Sciatic nerve (tissue), 2 donors: ENCODE measurements at places on chromosomes 5 and 9.

DNA sequence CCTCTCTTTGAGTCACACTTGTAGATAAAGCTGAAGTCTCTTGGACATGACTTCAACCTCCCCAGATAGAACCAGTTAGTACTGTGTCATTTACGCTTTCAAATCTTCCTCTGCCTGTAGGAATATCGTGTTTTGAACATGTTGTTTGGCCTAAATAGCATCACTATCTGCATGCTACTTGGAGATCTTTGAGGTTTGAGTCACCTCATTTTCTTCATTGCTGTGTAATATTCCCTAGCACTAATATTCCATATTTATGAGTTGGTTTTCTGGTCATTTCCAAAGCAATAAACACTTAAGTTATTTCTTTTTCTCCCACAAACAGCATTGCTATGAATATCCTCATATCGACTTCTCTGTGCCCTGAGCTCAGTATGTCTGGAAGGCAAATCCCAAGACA, 100.3 kb downstream of the ROR2 start:
- DNase-seq: no peak

GRCh38 chr9:98576354-98576753, 132.4 kb downstream of the GABBR2 start:
- no peak for DNase-seq

- DNase-seq: no peak
Measured at GRCh38 chr5:174420651-174421407, 303.6 kb upstream of the MSX2 start.

GRCh38 chr5:91875196-91875779, 492.2 kb upstream of the ARRDC3 start:
- DNase-seq: no peak

DNA sequence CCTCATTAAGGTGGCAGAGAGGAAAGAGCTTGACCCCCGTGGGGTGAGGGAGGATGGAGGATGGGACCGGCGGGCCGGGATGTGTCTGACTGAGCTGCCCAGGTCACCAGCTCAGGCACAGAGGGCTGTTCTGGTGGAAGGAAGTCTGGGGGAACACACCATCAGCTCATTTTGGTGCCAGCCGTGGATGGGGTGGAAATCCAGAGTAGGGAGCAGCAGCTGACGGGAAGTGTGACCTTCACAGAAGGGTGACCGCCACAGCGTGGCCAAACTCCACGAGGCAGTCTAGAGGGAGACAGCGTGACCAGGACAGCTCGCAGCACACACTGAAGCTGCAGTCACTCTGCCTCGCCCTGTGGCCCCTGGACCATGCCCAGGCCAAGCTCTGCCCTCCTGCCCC, 45.3 kb upstream of the PHYKPL start:
- DNase-seq: no peak

DNA sequence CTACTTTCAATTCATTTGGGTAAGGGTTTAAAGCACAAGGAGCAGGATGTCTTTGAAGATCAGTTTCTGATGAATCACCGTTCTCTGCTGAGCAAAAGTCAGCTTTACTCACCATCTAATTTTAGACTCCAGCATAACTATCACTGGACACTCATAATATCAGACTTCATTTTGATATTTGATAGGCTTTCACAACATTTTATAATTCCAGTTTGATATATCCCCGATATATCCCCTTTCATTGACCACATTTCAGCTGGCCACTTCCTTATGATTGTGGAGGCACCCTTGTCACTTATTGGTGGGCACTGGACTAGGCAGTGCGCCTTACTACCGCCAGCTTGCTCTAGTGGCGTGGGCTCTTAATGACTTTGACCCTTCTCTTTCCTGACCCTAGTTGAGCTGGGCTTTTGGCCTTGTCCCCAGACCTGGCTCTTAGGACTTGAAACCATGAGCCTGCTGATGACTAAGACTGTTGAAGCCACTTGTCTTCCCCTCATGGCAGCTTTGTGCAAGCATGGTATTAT, 46.8 kb downstream of the CYSTM1 start:
- DNase-seq: no peak

DNA sequence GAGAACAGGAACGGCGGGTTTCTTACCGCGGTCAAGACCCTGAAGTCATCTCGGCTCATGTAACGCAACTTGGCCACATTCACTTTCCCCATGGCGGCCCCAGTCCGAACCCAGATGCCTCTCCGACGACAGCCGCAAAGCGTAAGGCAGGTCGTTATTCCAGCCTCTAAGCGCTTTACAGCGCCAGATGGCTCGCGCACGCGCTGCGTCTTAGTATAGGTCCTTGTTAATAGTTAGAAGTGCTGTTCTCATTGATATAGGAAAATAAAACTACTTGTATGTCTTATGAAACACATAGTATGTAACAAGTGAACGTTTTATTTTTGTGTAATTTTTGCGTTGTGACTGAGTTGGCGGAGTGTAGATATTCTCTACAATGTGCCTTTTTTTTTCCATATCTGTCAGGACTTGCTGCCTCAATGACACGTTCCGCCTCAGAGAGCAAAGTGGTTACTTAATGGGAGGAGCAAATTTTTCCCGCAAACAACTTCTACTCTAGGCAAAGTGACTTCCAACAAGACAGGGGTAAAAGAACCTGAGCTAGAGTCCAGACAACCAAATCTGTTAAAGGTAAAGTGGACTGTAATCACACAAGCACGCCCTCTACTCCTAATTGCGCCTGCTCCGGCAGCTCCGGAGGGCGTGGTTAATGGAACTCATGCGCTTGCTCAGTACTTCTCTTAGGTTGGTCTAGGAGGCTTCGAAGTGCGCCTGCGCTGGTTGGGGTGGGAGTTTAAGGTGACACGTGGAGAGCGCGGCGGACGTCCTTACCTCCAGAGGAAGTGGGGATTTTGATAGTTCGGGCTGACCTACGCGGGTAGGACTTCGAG, at the start of gene RIOK2:
RIOK2 (minus strand) TSS at position 148 of the 830 bp plus-strand sequence; CDS start at position 92, 56 bp downstream.
- DNase-seq: peak; percentile 93

DNA sequence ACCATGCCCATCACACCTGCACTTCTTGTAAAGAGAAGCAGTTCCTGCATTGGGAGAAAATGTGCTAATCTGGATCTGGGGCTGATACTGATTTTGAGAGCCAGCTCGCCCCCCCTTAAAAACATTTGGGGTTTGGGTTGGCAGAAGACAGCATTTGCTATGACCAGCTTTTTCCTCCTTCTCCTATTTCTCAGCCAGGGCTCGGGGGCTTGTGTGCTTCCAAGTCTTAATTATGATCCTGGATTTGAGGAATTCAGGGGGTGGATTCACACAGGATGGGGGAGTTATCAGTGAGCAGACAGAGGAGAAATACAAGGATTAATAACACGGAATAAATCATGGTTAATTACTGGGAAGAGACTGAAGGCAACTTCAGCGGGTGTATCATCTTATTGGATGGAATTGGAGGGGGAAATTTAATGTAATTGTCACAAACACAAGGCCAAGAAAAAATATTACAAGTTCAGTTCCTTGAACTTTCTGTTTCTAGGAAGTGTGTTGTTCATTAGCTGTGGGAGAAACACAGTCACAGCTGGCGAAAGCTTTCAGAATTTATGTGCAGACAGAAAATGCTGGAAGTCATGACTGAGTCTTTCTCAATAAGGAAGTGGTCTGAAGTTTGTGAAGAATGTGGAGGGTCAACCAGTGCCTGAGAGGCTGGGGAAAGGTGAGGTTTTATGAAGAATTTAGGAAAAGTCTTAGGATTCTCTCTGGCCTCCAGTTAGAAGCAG, 15.3 kb downstream of the C9orf152 start:
- peak; percentile 55 for DNase-seq

DNA sequence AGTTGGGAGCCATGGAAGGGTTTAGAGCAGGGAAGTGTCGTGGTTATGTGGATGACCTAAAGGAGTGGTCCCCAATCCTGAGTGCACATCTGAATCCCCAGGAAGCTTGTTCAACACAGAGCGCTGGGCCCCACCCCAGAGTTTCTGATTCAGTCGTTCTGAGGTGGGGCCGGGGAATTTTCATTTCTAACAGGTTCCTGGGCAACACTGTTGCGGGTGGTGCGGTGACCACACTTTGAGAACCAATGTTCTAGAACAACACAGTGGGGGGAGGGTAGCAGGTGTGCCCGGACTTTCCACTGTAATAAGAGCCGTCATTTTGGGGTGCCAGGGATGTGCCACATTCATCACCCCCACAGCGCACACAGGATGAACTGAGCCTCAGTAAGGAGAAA, 39.3 kb downstream of the DUSP1 start:
- DNase-seq: peak; percentile 50

DNA sequence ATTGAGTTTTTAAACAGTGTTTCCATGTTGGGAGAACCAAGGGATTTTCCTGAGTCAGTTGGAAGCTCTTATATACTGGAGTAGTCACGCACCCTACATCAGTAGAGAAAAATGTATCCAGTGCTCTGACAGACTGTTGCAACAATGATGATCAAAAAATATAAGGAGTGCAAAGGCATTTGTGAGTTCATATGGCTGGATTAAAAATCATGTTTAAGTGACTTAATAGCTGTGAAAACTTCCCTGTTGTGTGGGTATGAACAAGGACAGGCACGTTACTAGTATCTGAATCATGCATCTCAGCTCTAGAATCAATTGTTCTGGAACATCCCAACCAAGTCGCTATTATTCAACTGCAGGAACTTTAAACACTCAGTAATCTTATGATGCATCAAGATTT, 229.7 kb downstream of the ROR2 start:
- no peak for DNase-seq

DNA sequence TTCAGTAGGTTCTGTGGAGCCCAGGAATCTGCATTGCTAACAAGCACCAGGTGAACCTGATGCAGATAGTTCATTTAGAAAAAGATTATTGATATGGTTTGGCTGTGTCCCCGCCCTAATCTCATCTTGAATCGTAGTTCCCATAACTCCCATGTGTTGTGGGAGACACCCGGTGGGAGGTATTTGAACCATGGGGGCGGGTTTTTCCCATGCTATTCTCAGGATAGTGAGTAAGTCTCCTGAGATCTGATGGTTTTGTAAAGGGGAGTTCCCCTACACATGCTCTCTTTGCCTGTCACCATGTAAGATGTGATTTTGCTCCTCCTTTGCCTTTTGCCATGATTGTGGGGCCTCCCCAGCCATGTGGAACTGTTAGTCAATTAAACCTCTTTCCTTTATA, 212.0 kb downstream of the RAB3C start:
- no peak for DNase-seq

DNA sequence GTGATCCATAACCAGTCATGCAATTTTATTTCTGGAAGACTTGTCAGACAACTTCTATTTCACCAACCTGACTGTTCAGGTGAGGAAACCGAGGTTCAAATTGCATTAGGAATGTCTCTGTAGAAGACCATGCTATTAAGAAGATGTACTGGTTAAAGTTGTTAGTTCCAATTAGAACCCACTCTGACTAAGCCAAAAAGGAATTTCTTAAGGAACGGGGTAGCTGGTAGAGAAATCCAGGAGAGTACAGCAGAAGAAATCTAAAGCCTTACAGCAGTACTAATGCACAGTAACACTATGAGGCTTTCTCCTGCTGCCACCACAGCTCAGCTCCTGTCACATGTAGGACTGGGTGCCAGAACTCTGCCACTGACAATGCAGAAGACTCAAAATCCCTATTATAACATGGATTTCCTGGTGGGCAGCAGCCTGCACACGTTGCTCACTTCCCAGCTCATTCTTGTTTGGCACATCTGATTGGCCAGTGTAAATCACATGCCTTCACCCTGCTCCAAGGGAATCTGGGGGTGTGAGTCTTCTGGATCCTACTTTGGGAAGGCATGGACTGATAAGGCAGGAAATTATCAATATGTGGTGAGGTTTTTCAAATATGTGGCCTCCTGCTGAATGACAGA, 37.1 kb downstream of the CAST start:
- DNase-seq: no peak

DNA sequence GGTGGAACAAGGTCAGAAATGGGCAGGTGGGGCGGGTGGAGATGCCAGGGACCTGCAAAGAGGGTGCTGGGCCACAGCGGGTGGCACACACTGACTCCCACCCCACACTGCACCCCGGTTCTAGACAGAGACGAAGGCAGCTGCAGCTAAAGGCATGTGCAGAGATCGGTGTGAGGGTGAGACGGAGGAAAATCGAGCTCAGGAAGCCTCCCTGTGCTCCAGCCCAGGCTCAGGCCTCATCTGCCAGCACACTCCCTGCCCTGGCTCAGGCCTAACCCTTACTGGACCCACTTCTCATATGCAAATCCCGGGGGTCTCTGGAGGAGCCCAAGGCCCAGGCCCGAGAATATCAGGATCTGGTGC, 130.8 kb upstream of the PPP1R26 start:
- no peak for DNase-seq

GRCh38 chr5:54206580-54207229, 103.7 kb downstream of the ARL15 start:
- DNase-seq: no peak

DNA sequence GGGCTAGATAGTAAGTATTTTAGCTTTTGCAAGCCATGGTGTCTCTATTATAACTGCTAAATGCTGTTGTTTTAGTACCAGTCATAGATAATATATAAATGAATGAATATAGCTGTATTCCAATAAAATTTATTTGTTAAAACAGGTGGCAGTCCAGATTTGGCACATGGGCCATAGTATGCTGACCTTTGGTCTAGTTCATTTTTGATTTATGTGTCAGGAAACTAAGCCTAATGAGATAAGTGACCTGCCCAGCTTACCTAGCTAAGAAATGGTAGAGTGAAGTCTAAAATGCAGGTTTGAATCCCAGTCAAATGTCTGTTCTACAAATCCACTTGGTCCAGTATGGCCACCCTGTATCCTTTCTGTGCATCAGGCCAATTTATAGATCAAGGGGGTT, 139.3 kb downstream of the ALDH1A1 start:
- DNase-seq: no peak

- DNase-seq: no peak
Measured at GRCh38 chr9:118273048-118273447, 568.8 kb downstream of the TLR4 start.

DNA sequence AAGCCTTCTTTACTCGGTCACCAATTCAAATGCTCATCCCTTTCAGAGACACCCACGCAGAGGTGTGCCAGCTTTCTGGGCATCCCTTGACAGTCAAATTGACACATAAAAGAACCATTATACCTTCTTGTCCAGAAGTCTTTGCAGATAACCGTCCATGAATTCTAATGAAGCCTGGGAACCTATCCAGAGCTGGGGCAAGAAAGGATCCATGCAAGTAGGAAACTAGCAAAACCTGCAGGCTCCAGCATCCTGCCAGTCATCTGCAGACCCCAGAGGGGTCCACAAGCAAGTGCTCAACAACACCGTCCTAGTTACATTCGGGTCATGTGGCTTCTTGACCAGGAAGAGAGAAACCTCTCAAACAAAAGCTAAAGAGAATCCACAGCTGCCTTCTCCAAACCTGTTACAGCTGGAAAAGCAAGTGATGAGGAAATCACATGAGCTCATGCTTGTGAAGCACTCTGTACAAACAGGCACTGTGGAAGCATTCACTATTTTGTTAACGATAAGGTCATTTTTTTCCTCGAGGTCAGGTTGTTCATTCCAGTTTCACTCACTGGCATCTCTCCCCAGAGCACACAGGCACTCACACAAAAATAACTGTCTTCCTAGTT, 80.2 kb upstream of the DMRT1 start:
- no peak for DNase-seq

- DNase-seq: peak; percentile 36
Measured at GRCh38 chr9:113486327-113486726, 22.8 kb downstream of the RGS3 start.

- no peak for DNase-seq
Measured at GRCh38 chr5:106849266-106849665, 821.5 kb downstream of the EFNA5 start.

GRCh38 chr5:158305861-158306260, 446.9 kb upstream of the CLINT1 start:
- no peak for DNase-seq

GRCh38 chr9:133971121-133971951, 20.8 kb downstream of the VAV2 start:
- DNase-seq: no peak

GRCh38 chr9:13446938-13447842, 167.7 kb upstream of the MPDZ start:
- no peak for DNase-seq
